ENCODE measurements at places on chromosomes 16 and 17.
A peak's percentile ranks its signal among the peaks of the same experiment; 100 is the strongest.

GRCh38 chr17:65830356-65830755 is 268.9 kb upstream of the AXIN2 start:
- DNase-seq = no peak

- no peak for DNase-seq
Measured at GRCh38 chr16:49484936-49485335, 111.3 kb downstream of the C16orf78 start.

DNA sequence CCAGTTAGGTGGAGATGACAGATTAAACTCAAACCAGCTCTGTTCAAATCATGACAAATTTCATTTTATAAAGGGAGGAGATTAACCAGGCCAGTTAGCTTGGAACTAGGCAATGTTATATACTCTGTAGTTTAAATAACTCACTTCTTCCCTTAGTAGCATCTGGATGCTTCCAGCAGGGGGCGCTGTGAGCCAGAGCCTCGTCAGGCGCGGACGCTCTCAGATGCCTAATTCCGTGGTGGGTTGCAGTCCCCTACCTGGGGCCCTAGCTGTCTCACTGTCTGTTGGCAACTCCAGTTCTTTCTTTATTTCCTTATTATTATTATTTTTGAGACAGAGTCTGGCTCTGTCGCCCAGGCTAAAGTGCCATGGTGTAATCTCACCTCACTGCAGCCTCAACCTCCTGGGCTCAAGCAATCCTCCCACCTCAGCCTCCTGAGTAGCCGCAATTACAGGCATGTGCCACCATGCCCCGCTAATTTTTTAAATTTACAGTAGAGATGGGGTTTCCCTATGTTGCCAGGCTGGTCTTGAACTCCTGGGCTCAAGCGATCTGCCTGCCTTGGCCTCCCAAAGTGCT is 17.3 kb upstream of the WFDC1 start:
- peak; percentile 84 for DNase-seq

DNA sequence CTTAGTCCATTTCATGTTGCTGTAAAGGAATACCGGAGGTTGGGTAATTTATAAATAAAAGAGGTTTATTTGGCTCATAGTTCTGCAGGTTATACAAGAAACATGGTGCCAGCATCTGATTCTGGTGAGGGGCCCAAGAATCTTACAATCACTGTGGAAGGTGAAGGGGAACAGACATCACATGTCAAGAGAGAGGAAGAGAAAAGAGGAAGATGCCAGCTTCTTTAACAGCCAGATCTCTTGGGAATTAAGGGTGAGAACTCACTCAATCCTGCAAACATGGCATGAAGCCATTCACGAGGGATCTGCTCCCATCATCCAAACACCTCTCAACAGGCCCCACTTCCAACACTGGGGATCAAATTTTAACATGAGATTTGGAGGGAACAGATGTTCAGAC is 49.5 kb downstream of the BMERB1 start:
- no peak for DNase-seq

DNA sequence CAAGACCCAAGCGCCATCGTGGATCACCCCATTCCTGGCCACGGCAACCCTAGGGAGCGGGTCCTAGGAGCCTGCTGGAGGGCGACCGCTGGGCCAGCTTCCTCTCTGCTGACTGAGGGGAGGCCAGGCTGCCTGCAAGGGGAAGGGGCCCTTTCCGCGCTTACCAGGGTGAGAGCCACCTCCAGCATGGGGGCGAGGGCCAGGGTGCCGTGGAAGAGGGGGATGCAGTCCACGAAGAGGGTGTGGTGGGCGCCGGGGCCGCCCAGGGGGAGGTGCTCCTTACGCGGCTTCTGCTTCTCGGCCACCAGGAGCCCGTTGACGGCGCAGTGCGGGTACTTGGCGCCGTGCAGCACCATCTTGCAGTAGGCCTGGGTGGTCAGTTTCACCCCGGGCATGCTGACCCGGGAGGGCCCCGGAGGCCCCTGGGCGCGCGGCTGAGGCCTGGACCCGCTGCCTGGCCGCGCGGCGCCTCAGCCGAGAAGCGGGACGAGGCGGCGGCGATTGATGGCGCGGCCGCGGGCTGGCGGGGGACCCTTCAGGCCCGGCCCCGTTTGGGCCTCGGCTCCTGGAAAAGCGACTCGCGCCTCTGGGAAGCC is 345 bp downstream of the EMC8 start:
- peak; percentile 58 for DNase-seq

GRCh38 chr17:32971171-32971570 is 20.5 kb upstream of the SPACA3 start:
- DNase-seq = peak; percentile 57

- no peak for DNase-seq
Measured at GRCh38 chr17:80030730-80031410, 4.8 kb downstream of the TBC1D16 start.
